ENCODE measurements at places on chromosomes 6 and 20. TPM values are rescaled to one million over a fixed set of nuclear protein-coding genes. Genes with fewer than 3 reads are reported as not detected.

DNA sequence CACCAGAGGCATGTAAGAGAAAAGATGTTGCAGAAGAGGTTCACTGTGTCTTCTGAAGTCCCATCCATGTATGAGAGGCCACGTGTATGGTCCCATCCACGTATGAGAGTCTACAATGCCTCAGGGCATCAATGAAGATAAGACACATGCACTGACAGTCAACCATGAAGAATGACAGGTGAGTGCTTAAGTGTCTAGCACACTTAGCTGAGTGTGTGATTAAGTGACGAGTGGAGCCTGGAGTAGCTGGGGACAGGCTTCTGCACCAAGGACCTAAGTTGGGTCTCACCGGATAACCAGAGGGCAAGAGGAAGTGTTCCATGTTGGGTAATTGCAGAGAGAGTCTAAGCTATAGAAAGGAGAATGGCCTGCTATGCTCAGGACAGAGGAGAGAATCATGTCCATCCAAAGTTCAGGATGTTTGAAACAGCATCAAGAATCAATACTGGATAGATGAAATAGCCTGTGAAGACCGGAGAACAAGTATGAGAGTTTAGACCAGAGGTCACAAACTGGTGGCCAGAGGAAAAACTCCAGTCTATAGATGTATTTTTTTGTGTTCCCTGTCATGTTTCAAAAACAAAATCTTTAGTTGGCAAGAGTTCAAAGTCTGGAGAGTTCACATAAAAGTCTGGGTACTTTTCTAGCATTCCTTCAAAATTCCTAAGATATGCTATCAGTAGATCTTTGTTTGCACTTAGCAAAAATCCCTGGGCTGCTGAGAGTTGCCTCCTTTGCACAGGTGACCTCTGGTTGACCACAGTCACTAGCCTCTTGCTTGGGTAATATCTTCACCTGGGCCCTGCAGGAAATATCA, 165.8 kb downstream of the KIF16B start:
- no peak for DNase-seq

- DNase-seq: no peak
Observed at GRCh38 chr6:46290421-46291274, 119.9 kb upstream of the ENPP5 start.

DNA sequence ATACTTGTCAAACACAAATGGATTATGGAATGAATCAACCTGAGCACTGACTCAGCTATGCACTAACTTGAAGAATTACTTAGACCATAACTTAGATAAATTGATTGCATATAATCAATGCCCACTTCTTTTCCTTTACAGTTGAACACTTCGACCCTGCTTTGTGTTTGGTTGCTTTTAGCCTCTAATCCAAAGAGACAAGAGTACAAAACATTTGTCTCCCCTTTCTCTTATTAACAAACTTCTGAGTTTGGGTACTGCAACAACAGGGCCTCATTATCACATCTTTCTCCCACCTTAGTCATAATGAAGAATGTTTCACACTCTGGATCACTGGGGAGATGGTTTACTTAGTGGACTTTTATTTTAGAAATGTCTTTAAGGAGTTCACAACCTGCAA, 2.6 kb upstream of the TAAR6 start:
- no peak for DNase-seq

- no peak for DNase-seq
Observed at GRCh38 chr6:80480421-80481157, 374.1 kb downstream of the BCKDHB start.

DNA sequence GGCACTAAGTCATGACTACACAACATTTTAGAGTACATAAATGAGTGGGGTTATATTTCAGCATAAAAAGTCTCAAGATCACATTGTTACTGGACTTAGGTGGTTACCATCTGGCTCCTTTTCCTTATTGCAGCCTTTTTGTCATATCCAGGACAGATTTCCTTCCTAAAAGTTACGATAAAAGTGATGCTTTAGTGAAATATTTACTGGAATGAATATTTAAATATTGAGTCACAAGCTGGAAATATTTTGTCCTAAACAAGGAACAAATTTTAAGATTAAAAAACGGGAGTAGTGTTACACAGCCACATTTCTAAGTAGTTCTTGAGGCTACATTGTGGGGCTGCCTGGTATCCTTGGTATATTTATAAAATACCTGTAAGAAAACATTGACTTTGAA, 52.2 kb downstream of the CDC40 start:
- DNase-seq: no peak

DNA sequence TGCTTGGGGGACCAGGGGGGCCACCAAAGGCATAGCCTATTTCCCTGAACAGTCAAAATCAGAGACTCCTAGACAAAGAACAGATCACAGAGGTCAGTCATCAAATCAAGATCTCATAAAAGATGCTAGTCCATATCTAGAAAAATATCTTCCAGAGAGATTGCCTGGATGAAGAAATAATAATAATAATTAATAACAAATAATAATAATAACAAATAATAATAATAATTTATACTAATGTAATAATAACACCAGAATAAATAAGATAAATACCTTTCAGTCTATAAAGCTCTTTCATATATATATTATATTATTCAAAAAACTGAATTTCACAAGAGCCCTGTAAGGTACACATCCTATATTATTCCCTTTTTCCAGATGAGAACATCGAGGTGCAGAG, 129.6 kb downstream of the PAX1 start:
- no peak for DNase-seq

SYNE1 gene
- total RNA-seq: 87.4 TPM

SLC44A4 gene
- 0.19 TPM for total RNA-seq

All from omental fat pad (tissue), 4 donors.